ENCODE measurements at places on chromosomes 7 and 10.

DNA sequence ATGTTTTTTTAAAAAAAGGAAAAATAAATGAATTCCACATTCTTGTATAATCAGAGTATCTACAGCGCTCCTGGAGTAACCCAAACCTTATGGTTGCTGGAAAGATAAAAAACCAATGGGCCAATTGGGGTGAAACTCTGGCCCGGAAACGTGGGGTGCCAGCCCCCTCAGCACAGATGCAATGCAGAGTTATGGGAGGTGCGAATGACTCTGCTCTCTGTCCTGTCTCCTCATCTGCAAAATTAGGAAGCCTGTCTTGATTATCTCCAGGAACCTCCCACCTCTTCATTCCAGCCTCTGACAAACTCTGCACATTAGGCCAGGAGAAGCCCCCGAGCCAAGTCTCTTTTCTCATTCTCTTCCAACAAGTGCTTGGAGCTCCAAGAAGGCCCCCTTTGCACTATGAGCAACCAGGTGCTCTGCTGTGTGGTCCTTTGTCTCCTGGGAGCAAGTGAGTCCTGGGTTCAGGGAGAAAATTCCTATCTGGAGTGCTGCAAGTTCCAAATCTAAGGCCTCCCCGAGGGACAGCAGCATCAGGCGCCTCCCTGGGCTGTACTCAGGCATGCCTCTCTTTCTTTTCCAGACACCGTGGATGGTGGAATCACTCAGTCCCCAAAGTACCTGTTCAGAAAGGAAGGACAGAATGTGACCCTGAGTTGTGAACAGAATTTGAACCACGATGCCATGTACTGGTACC, 130.5 kb upstream of the PRSS1 start:
- no peak for DNase-seq

DNA sequence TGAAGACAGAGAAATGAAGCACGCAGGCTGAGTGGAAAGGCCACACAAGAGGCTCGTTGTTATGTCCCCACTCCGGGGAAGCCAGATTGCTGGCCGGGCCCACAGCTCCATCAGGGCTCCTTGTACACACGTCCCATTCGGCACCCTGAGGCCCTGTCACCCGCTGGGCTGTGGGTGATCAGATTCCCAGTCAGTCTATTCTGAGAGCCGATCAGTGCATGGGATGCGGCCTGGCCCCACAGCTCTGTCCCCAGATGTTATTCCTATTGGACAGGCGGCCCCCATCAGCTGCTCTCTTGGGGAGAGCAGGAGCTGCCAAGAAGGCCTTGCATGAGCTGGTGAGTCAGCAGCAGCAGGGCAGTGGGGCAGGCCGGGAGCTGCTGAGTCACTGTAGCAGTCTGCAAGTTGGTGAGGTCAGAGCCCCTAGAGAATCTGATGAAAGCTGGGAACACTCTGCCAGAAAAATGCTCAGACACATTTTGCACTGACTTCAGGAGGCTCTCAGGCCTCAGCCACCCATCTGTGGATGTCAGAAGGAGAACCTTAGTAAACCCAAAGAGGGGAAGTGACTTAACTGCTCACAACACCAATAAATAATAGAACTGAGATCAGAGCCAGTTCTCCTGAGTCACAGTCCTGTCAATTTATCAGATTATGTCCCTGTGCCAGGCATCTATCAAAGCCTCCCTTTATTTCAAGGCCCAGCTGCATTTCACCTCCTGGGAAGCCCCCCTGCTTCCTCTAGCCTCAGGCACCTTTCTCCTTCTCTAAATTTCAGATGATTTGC, 9.4 kb upstream of the PSAP start:
- DNase-seq: no peak

GRCh38 chr10:17655567-17656146, 11.7 kb downstream of the STAM start:
- DNase-seq: no peak

DNA sequence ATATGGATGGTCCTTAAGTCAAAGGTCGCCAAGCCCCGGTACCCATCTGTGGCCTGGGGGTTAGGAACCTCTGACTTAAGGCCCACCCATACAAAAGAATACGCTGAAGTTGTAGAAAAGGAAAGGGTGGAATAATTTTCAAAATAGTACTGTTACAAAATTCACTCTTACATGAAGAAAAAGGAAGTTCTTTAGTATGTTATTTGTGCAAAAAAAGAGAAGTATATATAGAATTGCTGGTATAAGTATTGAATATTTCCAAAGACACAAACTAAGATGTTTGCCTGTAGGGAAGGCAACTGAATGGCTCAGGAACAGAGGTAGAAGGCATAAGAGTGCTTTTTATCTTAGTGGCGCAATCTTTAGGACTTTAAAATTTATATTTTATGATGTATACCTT, 78.7 kb downstream of the PRLHR start:
- DNase-seq: no peak

GRCh38 chr7:28410628-28411531, 1.4 kb upstream of the CREB5 start:
- DNase-seq: no peak

- no peak for DNase-seq
These were observed 4.8 kb upstream of the MTPAP start for GRCh38 chr10:30353851-30354250.

DNA sequence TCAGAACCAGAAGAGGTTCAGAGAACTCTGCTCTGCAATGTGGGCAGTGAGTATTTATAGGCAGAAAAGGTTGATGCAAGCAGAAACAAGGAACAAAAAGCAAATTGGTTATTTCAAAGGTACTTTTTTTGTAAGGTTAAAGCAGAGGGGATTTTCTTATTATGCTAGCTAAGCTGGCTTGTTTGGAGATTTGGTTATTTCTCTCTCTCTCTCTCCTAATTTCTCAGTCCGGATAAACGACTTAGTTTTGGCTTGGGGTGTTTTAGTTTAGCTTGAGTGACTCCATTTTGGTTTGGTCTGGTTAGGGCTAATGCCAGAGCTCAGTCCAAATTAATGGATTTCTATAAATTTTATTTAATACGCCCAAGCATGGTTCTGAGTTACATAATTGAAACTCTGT, 566.8 kb downstream of the SH2D4B start:
- DNase-seq: no peak

GRCh38 chr10:130345728-130346127, 209.5 kb downstream of the GLRX3 start:
- no peak for DNase-seq

- DNase-seq: no peak
These were observed 1.4 kb downstream of the RBP3 start for GRCh38 chr10:47349516-47349915.

GRCh38 chr7:24129597-24129996, 154.4 kb upstream of the NPY start:
- no peak for DNase-seq

DNA sequence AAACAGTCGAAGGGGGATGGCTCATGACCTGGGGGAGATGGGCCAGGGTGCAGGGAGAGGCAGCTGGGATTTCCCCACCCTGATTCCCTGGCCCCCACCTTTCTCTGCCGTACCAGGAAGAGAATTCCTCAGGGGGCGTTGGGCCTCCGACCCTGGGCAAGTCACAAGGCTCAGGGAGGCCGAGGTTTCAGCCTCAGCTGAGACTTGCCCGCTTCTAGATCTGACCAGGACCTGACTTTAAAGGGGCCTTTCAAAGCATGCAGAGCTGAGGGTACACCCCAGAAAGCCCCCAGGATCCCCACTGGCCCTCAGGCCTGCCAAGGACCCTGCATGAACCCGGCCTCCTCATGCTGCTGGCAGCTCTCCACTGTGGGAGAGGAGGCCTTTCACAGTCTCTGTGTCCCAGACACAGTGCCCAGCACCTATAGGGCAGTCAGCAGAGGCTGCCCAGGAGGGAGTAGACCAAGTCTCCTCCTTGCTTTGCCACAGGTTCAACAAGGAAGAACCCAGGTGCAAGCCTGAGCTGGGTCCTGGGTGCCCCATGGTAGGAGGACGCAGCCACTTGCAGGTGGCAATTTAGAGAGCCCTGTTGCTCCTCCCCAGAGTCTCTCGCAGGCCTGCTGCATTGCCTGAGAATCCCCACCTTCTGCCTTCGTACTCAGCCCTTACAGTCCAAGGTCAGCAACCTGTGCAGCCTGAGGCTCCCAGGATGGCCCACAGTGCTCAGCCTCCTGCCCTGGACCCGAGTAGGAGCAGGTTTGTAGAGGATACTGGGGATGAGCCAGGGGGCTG, 89.3 kb downstream of the CHST15 start:
- no peak for DNase-seq

- DNase-seq: no peak
These were observed 134.4 kb upstream of the AGK start for GRCh38 chr7:141416650-141417270.

- DNase-seq: no peak
These were observed 76.5 kb downstream of the TNS3 start for GRCh38 chr7:47505312-47506007.

DNA sequence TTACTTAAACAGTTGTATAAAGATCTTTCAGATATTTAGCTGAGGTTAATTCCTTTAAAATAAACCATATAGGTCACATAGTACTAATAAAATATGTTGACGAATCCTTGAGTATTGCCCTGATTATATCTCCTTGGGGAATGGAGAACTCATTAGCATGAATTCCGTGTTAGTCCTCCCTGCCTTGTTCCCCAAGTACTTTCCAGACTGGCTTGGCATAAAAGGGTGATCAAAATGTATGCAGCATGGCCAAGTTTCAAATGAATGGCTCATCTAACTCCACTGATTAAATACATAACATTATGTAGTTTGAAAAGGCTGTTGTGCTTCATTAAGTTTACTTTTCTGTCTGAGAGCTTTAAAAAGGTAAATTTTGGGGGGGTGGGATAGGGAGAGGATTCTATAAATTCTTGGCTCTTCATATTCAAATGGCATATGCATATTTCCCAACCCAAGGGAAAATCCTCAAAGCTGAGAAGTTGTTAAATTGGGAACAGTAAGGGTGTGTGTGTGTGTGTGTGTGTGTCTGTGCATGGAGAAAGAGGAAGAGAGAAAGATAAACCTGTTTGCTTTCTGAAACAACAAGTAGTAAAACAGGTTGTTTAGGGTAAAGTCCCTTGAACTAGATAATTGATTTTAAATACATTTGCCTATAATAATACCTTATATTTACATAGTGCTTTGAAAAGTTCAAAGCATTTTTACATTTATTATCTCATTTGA, 4.8 kb upstream of the ADD3 start:
- DNase-seq: no peak

DNA sequence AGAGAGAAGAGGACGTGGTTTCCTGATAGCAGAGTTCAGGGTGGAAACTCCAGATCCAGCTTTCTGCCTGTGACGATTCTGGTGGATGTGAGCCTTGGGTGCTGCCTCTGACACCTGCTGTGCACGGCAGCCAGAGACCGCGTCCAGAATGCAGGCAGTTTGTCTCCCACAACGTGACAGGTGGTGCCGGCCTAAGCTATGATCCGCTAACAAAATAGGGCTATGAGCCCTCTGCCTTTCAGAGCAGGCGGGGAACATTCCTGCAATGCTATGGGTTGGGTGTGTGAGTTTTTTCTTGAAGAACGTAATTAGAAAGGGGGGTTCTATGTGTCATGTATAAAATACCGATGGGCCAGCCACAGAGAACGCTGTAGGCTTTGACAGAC, 297.3 kb upstream of the PRKCQ start:
- no peak for DNase-seq

DNA sequence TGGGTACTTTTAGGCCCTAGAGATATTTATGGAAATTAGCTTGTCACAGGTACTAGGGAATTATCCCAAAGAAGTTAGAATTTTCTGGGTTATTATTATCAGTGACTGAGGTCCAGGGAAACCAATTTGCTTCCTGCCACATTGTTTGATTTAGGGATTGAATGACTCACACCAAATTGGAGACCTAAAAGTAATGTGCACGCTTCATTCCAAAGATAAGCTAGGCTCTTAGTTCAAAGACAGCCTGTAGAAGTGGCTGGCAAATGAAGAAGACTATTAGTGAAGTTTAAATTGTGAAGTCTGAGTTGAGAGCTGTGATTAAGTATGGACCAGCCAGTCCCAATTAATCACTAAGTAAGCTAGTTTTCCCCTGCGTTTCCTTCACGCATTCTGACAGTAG, 188.1 kb upstream of the MYO3A start:
- no peak for DNase-seq

- DNase-seq: no peak
These were observed 144.5 kb downstream of the RNF216 start for GRCh38 chr7:5636914-5637313.

GRCh38 chr7:1646957-1647891, 22.9 kb upstream of the ELFN1 start:
- DNase-seq: no peak

GRCh38 chr7:69871886-69872569, 273.8 kb downstream of the AUTS2 start:
- no peak for DNase-seq

DNA sequence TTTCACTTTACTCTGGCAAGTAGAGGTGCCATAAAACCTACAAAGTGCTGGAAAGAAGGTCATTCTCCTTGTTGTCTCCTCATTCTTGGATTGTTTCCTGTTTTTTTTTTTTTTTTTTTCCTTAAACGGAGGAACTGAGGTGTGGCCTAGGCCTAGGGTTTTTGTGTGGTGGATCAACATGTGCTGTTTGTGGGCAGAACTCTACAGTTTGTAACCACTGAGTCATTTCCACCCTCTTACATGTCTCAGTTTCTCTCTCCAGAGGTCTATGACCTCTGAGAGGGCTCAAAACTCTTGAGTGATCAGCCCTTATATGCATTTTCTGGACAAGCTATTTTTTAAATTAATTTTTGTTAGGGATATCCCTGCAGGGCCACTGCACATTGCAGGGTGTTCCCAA, 296.0 kb downstream of the PPP1R3A start:
- DNase-seq: no peak

DNA sequence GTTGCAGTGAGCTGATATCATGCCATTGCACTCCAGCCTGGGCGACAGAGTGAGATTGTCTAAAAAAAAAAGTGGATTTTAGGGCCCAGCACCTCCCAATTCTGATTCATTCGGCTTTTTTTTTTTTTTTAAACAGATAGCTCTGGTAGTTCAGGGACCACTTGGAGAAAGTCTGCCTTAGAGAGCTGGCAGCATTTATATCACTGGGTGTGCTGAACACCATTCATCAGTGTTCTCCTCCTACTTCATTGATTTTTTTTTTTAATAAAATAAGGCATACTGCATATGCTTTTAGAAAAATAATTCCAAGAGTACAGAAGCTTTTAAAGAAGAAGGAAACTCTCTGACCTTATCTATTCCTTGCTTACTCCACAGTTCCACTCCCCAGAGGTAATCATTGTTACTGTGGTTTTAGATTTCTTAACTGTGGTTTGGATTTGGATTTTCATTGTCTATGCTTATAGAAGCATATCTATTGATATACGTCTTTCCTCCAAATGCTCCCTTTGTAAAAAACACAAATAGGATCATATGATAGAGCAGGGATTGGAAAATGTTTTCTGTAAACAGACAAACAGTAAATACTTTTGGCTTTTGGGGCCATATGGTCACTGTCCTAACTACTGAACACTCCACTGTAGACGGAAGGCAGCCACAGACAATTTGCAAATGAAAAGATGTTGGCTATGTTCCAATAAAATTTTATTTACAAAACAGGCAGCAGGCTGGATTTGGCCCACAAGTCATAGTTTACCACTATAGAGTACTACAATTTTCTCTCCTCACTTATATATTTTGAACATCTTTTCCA, 21.1 kb upstream of the SAR1A start:
- DNase-seq: no peak

- DNase-seq: no peak
These were observed 94.0 kb downstream of the SORBS1 start for GRCh38 chr10:95467162-95467599.
